ENCODE measurements at places on chromosomes 4 and X.

DNA sequence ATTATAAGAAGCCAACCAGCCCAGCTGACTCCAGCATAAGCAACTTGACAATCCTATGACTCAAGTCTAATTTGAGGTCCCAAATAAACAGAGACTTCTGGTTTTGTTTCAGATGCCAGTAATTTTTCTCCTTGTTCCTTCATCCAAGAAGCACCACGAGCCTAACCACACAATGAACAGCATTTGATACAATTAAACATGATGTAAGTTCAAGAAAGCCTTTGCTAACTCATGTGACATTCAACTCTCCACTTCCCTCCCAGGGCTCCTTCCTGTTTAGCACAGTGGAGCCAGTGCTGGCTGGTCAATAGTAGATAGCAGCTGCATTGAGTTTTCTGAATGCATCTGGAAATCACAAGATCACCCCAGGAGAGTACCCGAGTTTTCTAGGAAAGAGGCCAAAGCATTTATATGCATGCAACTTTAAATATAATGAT, 206.3 kb downstream of the ARHGAP24 start:
- DNase-seq, result no peak

GRCh38 chr4:188012426-188012945, 16.9 kb downstream of the ZFP42 start:
- DNase-seq, result no peak

- DNase-seq, result no peak
These were observed 199.9 kb upstream of the ATP6AP2 start for GRCh38 chrX:40380655-40381488.

GRCh38 chr4:185212581-185212980, 3.2 kb downstream of the SNX25 start:
- no peak for DNase-seq

- DNase-seq, result peak; percentile 38
These were observed 32.7 kb upstream of the JADE1 start for GRCh38 chr4:128776794-128777216.

DNA sequence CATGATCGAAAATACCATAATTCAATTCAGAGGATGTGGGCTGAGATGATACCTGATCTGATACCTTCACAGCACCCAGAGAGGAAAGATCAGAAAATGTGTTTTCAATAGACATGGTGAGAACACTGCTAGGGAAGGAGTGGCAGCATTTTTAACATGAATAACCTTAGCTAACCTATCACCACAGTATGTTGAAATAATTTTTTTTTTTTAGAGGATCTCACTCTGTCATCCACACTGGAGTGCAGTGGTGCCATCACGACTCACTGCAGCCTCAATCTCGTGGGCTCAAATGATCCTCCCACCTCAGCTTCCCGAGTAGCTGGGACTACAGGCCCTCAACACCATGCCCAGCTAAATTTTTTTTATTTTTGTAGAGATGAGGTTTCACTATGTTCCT, 90.5 kb upstream of the RAPGEF2 start:
- no peak for DNase-seq

DNA sequence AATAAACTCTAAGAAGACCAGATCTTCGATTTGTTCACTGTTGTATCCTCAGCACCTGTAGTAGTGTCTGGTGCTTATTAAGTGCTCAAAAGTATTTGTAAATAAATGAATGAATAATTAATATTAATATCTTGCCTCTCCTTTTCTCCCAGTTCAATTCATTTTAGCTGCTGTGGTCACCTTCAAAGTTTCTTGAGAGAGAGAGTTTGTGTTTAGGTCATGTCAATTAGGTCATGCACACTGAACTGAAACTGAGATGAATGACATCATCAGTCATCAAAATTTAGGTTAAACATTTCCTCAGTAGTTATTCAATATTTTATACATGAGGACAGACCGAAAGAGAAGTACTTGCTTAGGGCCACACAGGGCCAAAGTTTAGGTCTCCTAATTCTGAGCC, 73.5 kb downstream of the ANXA3 start:
- DNase-seq, result no peak

- DNase-seq, result no peak
These were observed at the start of gene P2RY8 for GRCh38 chrX:1537031-1537715. Gene P2RY8 (minus strand): TSS chrX:1537185. CDS start chrX:1466558, 70,627 bp downstream.

GRCh38 chr4:47084111-47084510, 52.7 kb downstream of the GABRB1 start:
- no peak for DNase-seq

GRCh38 chrX:103552236-103552635, 32.9 kb upstream of the RAB40A start:
- DNase-seq, result no peak

DNA sequence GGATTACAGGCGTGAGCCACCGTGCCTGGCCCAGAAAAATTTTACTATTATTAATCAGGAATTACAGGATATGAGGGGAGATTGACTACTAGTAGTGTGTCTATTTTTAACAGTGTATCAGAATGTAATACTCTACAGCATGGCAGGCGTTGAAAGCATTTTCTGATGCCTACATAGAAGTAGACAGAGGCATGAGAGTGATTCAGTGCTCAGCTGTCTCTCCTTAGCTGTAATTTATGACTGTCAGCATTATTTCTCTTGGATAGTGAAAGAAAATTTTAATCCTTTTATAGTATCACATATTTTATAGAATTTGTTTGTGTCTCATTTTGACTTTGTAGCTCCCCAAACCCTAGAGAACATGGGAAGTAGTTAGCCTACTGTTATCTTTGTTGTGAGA, 20.7 kb downstream of the ARHGAP24 start:
- no peak for DNase-seq

DNA sequence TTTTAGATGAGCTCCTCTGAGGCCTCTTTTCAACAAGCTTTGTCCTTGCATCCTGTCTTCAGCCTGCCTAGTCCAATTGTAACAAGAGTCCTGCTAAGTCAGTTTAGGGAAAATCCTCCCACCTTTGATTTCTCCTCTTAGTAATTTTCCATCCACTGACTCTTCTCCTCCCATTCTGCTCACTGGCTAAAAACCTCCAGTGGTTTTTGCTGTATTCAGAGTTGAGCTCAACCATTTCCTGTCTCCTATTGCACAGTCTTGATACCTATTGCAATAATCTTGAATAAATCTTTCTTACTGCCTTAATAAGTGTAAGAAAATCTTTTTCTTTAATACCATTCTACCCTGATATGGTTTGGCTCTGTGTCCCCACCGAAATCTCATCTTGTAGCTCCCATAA, 117.8 kb upstream of the ENPP6 start:
- no peak for DNase-seq

- DNase-seq, result no peak
These were observed 29.0 kb downstream of the MGST2 start for GRCh38 chr4:139694522-139695107.

DNA sequence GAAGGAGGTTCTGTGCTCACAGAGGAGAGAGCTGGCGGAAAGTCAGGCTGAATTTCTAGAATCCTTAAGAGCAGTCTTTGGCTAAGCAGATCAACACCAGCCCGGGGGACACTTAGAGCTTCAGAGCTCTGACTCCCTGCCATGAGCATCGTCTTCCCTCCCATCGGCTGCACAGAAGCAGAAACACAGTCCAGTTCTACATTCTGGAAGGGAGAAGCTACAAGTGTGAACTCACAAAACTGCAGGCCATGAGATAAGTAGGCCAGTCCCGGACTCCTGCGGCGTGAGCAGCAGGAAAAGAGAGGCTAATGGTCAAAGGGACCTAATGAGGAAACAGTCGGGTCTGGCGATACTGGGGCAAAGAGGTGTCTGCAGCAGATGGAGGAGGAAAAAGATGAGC, 211.5 kb downstream of the DHX15 start:
- DNase-seq, result no peak

DNA sequence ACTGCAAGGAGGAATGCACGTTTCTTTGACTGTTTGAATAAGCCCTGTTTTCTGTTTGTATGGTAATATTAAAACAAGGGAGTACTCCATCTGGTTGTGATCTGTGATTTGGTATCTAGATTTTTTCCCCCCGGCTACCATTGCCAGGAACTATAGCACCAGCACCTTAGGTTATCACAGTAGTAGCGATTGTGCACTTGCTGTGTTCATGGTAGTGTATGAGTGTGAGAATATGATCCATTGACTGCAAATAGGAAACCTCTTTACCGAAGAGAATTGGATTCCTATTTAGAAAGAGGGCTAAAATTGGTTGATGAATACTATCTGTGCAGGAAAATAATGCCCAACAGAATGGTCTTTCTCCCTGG, 69.9 kb downstream of the LARP7 start:
- no peak for DNase-seq

DNA sequence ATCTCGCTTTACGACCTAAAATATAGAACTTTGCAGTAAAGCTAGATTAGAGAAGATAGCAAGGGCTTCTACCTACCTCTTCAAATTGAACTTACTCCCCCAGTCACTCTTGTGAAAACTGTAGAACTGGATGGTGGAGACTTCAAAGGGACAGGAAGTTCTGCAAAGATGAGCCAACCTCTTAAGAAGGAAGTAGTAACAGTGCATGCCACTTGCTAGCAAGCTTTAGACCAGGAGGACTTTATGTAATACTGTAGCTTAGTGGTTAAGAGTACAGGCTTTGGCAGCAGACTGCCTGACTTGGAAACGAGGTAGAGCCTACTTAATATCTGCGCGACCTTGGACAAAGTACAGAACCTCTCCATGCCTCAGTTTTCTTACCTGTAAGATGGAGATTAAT, 27.5 kb upstream of the VBP1 start:
- no peak for DNase-seq

DNA sequence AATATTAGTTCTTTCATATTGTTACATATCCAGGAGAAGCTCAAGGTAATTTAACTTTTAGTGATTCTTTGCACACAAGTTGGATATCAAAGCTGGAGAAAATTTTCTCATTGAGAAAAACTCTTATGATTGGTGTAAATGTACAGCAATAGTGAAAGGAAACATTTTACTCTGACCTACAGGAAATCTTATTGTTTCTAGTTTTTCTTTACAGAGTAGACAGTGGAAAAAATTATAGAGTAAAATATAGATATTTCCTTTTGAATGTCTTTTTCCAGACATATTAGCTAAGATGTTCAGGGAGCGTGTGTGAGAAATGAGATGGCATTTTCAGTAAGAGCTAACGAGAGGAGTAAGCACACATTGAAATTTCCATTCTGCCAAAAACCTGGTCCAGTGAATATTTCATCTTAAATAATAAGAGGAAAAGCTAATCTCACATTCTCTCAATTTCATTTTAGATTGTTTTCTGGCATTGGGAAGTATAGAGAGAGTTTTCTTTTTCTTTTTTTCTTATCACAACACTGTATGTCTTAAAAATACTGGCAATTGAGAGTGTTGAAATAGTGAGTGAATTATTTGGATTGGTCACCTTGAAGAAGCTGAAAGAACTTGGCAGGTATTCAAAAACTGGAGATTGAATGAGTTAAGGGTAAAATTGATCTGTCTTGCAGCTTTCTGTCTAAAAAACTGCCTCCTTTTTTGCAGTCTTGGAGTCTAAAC, 15.6 kb upstream of the ATP8A1 start:
- DNase-seq, result no peak

- no peak for DNase-seq
These were observed 43.3 kb downstream of the CD40LG start for GRCh38 chrX:136691028-136691809.

DNA sequence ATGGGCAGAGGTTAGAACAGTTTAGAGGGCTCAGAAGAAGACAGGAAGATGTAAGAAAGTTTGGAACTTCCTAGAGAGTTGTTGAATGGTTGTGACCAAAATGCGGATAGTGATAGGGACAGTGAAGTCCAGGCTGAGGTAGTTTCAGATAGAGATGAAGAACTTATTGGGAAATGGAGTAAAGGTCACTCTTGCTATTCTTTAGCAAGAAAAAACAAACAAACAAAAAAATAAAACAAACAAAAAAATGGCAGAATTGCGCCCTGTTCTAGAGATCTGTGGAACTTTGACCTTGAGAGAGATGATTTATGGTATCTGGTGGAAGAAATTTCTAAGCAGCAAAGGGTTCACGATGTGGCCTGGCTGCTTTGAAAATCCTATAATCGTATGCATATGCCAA, 185.1 kb upstream of the SFRP2 start:
- no peak for DNase-seq

DNA sequence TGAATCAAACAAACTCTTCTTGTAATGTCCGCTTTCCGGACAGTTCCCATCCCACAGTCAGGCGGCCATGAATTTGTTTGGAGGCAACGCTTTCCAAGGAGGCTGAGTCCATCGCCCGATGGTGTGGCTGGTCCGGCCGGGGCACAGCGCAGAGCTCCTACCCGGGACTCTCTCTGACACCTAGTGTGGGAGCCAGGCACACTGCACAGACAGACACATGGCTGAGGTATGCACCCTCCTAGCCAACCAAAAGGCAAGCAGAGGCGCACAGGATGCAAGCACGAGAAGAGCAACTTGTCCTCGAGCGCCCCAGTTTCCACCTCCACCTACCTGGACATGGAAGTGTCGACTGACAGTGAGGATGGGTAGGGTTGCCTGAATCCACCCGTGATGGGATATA, 87.5 kb downstream of the LEF1 start:
- no peak for DNase-seq

DNA sequence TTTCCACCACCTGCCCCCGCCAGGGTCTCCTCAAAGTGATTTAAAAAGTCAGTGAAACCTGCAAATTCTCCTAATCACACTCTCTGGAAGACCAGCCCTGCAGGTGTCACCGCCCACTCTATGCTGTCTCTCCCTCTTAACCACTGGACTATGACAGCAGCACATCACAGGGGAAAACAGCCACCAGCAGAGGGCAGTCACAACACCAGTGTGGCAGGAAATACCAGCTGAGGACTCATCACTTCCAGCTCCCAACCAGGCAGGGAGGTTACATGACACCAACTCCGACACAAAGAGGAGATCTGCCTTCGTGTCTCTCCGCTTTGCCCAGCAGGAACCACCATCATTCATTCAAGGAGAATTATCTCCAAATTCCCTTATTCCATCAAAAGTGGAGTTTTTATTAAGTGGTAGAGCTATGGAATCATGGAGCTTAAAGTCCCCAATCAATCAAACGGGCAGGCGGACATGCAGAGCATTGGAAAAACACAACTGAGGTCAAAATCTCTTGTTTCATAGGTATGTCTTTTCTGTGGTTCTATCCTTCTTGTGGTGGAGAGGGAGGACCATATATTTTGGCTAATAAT, 91.3 kb downstream of the NSUN7 start:
- DNase-seq, result peak; percentile 79
